ENCODE measurements at places on chromosomes 3 and 15. TPM values are rescaled to one million over a fixed set of nuclear protein-coding genes. Genes with fewer than 3 reads are reported as not detected.

CCDC50 gene
- 2.0 TPM for total RNA-seq

DNA sequence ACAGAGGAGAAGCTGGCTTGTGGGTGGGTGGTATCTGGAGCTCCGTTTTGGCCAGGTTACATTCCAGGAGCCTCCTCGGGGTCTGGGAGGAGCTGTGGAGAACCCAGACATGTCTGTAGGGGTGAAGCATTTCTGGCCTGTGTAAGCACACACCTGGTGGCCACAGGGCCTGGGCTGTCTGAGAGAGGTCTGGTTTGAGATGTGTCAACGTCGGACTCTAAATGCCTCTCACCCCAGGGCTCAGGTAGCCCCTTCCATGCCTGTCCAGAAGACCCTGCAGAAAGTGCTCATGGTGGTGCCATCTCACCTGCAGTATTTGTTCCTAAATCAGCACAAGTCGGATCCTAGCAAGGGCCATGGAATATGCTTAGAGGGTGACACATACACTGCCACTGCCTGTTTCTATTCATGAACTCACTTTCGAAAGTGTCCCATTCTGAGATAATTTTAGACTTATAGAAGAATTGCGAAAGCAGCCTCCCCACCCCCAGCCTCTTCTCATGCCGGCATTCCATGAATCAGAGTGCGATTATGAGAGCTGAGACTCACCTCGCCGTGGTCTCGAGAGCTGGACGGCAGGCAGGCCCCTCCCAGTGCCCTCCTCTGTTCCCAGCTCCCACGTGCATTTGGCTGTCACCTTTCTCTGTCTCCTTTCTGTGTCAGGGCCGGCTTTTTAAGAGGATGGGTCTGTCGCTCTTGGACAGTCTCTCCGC lies 63.7 kb downstream of the KLF15 start:
- DNase-seq: no peak

DNA sequence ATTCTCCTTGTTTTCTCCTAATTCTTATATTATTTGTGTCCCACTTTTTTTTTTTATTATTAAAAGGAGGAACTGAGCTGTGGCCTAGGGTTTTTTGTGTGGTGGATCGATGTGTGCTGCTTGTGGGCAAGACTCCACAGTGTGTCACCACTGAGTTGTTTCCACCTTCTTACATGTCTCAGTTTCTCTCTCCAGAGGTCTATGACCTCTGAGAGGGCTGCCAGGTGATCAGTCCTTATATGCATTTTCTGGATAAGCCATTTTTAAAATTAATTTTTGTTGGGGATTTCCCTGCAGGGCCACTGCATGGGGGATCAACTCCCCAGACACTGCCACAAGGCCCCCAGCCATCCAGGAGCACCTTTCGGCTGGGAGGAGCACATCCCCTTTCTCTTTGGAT lies 27.8 kb downstream of the IQCF6 start:
- no peak for DNase-seq

DNA sequence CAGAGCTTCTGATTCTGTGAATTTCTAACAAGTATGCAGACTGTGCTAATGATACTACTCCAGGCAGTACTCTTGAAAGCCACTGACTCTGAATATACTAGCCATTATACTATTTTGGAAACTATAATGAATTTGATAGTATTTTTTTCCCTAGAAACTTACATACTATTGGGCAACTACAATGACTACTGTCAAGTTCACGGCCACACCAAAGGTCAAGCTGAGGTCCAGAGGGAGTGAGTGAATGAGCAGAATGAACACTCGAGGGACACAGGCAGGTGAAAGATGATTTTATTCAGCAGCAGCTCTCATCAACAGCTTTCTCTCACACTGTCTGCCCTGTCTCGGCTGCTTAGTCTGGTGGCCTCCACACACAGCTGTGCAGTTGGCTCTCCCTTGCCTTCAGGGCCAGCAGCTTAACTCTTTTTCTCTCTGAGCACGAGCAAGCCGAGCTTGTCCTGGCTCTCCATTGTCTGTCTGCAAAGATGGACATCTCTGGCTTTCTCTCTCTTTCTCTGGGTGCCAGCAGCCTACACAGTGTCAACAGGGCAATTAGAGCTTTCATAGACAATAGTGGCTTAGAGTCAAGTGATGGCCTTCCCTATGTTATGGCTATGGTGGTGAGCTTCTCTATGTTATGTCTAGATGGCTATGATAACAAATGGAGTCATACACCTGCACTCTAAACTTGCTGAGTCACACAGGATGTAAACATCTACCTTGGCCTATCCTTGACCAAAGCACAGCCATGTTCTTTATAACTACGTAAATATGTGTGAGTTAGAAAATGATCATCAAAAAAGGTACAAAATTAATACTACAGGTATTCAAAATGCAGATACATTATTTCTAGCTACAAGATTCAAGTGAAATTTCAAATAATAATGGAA lies 362.4 kb downstream of the CGGBP1 start:
- DNase-seq: no peak

DNA sequence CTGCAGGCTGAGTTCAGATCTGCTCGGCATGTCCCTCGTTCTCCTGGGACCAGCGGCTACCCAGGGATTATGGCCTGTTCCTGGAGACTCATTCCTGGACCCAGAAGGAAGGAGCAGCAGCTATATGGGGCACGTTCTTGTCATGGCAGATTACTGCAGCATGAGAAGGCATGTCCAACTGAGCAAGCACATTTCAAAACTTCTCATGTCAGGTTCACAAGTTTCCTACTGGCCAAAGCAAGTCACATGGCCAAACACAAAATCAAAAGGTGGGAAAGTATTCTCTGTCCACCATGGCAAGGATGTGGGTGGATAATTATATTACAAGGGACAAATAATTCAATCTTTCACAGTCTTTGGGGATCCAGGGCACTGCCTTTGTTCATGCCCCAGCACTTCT lies 71.9 kb upstream of the C15orf39 start:
- DNase-seq: no peak

CPA3 gene
- not detected for total RNA-seq

DNA sequence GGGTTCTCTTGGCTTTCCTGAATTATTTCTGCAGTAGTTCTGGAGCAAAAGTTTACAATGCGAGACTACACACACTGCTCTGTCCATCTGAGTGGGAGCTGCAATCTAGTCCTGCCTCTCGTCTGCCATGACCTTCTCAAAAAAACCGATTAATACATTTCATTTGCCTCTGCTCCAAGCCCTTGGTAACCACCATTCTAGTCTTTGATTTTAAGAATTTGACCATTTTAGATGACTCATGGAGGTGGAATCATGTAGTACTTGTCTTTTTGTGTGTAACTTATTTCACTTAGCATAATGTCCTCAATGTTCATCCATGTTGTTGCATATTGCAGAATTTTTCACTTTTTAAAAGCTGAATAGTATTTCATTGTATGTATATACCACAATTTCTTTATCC lies 356.9 kb downstream of the SV2B start:
- no peak for DNase-seq

DNA sequence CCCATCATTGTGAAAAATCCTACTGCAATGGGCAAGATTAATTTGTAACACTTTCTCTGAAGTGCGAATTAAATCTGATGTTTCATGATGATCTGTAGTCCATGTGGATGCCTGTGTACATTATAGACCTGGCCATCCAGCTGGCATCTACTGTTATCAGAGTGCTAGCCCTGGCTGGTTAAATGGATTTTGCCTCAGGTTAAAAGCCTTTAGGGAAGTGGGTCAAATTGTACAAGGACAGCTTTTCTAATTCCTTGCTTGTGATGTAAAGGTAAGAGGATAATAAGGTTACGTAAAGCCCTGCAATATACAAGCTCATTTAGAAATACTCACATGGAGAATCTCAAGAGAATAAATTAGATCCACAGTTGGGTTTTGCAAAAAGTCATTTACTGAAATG lies 138.2 kb downstream of the EPHA3 start:
- no peak for DNase-seq

GRCh38 chr15:45168751-45169551 lies 18.8 kb downstream of the SHF start:
- DNase-seq: no peak

GRCh38 chr3:48738926-48739616 lies 22.1 kb upstream of the IP6K2 start:
- no peak for DNase-seq

DNA sequence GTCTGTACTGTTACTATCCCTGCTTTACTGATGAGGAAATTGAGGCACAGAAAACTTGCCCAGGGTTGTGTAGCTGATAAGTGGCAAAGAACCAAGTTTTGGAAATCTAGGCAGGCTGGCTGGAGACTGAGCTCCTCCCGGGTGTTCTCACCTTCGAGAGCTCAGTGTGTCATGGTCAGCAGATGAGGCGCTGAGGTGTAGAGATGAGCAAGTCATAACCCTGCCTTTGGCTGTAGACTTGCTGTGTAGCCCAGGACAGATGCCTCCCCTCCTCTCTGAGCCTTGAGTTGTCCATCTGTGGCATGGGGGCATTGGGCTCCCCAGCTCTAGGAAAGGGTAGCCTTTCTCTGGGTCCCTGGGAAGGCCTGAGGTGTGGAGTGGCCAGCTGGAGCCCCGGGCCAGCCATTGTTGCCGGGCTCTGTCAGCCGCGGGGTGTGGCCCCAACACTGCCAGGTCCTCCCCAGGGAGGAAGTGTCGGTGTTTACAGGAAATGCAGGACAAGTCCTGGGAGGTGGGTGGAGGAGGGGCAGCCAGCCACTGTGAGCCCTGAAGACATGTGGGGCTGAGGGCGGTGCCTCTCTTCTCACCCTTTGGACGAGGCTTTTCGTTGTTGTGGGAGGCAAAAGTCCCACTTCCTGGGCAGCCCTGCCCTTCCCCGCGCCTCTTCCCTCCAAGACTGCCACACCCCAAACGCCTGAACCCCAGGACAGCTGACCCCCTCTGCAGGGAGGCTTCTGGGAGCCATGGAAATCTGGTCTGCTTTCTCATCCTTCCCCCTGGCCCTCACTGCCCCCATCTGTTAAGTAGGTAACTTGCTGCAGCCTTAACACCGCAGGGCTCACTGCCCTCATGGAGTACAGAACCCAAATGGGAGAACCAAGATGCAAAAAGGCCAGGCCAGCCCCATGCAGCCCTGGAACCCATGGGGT lies 29.1 kb downstream of the FGD5 start:
- no peak for DNase-seq

DNA sequence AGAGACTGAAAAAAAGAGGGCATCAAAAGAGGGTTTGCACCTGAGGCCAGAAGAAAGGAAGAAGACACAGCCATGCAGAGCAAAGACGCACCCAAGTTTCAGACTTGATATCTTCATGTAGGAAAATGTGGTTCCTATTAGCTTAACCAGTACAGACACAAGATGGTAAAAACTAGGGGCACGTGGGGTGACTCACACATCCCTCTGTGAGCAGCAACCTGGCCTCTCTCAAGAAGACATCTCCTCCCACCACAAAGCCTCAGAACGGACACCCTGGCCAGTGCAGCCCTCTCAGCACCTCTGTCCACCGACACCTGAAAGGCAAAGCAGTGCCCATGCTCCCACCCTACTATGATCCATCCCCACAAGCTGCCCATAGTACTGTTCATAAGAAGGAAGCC lies 33.3 kb downstream of the GLB1 start:
- no peak for DNase-seq

GRCh38 chr15:59005579-59005978 lies 18.1 kb downstream of the RNF111 start:
- no peak for DNase-seq

- DNase-seq: no peak
Observed at GRCh38 chr3:40044487-40044886, 235.1 kb downstream of the MYRIP start.

GRCh38 chr15:48898032-48898431 lies 20.1 kb downstream of the EID1 start:
- no peak for DNase-seq

DNA sequence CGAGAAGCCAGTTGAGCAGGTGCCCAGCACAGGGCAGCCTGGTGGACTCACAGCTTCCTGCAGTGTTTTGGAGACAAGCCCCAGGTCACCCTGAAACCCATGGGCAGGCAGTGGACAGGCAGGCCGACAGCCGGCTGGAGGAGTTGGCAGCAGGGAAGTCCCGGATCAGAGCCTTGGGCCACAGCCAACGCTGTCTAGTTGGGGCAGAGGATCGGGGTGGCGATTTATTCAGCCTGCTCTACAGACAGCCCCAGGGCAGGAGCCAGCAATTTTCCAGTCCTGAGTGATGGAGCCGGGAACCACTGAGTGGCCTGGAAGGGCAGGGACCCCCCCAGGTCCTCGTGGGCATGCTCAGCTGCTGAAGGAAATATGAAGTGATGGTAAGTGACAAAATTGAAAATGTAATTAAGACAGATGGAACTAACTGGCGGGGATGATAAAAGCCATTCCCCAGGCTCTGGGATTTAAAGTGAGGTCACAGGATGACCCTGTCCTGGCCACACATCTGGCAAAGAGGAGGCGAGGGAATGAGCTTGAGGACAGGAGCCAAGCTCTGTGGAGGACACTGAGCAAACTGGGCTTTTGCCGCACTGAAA lies 34.4 kb upstream of the TBC1D21 start:
- DNase-seq: no peak

DNA sequence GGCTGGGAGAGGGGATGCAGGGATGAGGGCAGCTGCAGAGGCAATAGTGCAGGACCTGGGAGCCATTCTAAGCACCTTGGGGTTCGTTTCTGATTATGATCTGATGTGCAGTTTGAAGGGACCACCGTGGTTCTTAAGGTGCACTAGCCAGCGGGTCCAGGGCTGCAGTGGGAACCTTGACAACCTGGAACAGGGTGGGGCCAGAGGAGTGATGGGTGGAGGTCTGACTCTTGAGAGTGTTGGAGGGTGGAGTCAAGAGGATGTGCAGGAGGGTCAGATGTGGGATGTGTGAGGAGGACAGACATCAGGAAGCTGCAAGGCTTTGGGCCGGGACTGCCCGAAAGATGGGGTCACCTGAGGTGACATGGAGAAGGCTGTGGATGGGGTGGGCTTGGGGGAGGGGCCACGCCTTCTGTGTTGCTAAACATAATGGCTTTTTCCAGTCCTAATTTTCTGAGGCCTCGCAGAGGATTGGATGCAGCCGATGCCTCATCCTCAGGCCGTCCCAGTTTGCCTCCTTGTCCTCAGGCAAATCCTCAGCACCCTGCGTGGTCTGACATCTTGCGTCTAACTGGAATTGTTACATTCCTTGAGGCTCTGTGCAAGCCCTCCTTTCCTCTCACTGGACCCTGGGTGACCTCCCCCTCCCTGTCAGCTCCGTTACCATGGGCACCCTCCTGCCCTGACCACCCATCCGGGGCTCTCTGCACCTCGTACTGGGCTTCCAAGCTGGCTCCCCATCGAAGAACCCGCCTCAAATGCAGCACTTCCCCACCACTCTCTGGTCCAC lies 61.4 kb upstream of the TRPM1 start:
- no peak for DNase-seq

- no peak for DNase-seq
Observed at GRCh38 chr3:157542711-157543500, 39.7 kb upstream of the VEPH1 start.

- DNase-seq: no peak
Observed at GRCh38 chr3:116065501-116065900, 379.8 kb downstream of the LSAMP start.

DNA sequence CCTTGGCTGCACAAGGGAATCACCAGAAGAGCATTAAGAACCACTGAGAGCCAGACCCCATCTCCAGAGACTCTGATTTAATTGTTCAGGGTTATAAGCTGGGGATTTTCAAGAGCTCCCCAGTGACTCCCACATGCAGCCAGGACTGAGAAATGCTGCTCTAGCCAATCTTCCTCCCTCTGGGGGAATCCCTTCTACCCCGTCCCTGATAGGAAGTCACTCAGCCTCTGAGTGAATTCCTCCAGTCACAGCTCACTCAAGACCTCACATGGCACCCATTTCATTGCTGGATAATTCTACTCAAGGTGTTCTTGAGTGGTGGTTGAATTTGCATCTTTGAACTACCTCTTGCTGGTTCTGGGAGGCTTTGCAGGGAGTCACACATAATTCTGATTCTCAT lies 10.7 kb downstream of the CCR3 start:
- no peak for DNase-seq

CLRN1 gene
- total RNA-seq: not detected

DUOXA2 gene
- total RNA-seq: not detected

GCNT3 gene
- total RNA-seq: not detected
